Uterus (tissue), 4 donors: ENCODE measurements at places on chromosomes 6 and 20. TPM values are rescaled to one million over a fixed set of nuclear protein-coding genes. Genes with fewer than 3 reads are reported as not detected.

RBPJL gene
- total RNA-seq: not detected

GSTA1 gene
- total RNA-seq: not detected

DNA sequence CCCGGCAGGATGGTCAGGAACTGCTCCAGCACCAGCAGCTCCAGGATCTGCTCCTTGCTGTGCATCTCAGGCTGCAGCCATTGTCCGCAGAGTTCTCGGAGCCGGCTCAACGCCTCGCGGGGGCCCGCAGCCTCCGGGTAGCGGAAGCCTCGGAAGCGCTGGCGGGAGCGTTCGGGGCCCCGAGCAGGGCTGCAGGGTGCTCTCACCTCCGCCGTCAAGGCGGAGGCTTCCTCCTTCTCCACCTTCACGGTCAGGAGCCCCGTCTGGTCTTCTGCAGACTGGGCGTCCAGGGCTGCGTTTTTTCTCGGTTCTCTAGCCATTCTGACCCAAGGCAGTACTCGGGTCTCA, 434 bp downstream of the ZKSCAN4 start:
- H3K27me3 ChIP-seq: no peaks in the 10 kb centered on the region
- H3K27ac ChIP-seq: peak overlapping the region; percentile 48
- H3K4me1 ChIP-seq: no peaks in the 10 kb centered on the region
- no peaks in the 10 kb centered on the region for H3K36me3 ChIP-seq
- DNase-seq: no peak

DNA sequence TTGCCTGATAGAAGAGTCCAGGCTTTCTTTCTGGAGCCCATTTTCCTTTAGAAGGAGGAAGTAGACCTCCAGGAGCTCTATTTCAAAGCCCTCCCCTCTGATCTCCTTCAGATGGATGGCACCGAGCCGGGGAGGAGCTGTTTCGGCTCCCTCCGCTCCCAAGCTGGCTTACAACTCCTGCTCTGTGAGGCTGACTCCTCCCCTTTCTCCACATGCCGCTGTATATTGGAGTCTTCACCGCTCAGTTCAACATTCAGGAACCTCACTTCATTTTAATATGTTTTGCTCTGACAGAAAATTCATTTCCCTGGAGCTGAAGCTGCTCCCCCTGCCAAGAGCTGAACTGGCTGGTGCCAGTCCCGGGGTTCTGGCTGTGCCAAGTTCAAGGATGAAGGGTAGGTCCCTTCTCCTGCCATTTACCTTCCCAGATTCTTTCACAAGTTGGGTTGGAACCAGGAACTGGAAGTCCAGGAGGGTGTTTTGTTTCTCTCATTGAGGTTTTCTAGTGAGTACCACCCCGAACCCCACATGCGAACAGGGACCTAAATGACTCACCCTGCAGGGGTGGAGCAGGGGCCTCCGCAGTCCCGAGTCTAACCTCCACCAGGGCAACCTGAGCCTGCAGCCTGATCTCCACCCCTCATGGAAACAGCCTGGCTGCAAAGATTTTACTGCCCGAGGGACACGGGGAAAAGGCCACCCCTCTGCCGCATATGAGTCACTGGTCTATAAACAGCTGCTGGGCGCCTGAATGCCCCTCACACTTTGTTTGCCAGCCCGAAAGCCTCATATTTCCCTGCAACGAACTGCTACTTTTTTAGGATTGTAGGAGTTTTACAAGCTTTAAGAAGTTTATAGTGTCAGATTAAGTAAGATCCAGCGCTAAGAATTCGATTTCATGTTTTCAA, 68.6 kb upstream of the FOXA2 start:
- no peaks in the 10 kb centered on the region for H3K36me3 ChIP-seq
- no peak overlapping the region for H3K27ac ChIP-seq
- H3K4me1 ChIP-seq: no peaks in the 10 kb centered on the region

DNA sequence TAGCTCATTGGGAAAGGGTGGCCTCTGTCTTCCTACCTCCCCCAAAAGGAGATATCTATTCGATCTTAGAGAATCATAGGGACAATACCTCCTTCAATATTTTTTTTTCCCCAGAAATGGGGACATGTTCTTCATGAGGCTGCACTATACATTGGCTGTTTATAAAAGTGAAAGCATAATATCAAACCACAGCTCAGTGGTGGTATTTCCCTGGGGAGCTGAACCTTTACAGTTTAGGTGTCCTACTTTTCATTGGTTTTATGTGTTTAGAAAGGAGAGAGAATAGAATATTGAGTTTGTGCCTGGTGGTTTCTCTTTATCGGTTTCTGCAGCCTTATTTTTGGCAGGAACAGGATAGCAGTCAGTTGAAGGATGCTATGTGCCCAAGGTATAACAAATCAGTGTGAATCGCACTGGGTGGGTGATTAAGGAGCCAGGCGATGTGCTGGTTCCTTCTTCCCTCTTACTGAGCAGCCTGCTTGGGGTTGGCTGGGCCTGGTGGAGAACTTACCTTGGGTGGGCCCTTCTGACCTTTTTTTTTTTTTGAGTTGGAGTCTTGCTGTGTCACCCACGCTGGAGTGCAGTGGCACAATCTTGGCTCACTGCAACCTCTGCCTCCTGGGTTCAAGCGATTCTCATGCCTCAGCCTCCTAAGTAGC, 25.2 kb downstream of the UST start:
- no peak for DNase-seq
- no peak overlapping the region for H3K27ac ChIP-seq
- no peak overlapping the region for H3K4me3 ChIP-seq

DNA sequence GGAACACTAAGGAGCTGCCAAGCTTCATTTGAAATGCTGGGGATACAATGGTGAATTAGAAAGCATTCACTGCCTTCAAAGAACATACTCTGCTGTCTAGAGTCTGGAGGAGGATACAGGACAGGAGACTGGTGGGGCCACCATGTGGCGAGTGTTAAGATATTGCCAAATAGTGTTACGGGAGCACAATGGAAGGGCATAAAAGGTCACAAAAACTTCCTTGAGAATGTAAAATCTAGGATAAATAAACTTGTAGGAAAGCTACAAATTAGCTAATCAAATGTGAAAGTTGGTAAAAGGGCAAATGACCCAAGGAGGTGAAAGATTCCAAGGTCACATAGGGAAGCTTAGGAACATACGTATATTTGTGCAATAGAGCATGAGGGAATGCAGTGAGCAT, 271.7 kb downstream of the RFPL4B start:
- no peaks in the 10 kb centered on the region for H3K27me3 ChIP-seq
- H3K27ac ChIP-seq: no peak overlapping the region
- DNase-seq: no peak
- H3K4me3 ChIP-seq: no peak overlapping the region

GRCh38 chr6:130307752-130308361, 58.0 kb upstream of the TMEM200A start:
- no peak for DNase-seq
- no peaks in the 10 kb centered on the region for H3K27me3 ChIP-seq
- no peak overlapping the region for H3K4me3 ChIP-seq
- H3K27ac ChIP-seq: no peak overlapping the region
- H3K4me1 ChIP-seq: no peaks in the 10 kb centered on the region

GRCh38 chr6:101716810-101717209, 323.3 kb downstream of the GRIK2 start:
- no peaks in the 10 kb centered on the region for H3K36me3 ChIP-seq
- DNase-seq: no peak
- no peak overlapping the region for H3K4me3 ChIP-seq
- no peak overlapping the region for H3K27ac ChIP-seq
- no peaks in the 10 kb centered on the region for H3K4me1 ChIP-seq
- H3K27me3 ChIP-seq: no peaks in the 10 kb centered on the region

- DNase-seq: no peak
- no peak overlapping the region for H3K27ac ChIP-seq
- H3K27me3 ChIP-seq: no peaks in the 10 kb centered on the region
- H3K4me3 ChIP-seq: no peak overlapping the region
These were observed 11.6 kb downstream of the DUSP15 start for GRCh38 chr20:31858760-31859083.

DNA sequence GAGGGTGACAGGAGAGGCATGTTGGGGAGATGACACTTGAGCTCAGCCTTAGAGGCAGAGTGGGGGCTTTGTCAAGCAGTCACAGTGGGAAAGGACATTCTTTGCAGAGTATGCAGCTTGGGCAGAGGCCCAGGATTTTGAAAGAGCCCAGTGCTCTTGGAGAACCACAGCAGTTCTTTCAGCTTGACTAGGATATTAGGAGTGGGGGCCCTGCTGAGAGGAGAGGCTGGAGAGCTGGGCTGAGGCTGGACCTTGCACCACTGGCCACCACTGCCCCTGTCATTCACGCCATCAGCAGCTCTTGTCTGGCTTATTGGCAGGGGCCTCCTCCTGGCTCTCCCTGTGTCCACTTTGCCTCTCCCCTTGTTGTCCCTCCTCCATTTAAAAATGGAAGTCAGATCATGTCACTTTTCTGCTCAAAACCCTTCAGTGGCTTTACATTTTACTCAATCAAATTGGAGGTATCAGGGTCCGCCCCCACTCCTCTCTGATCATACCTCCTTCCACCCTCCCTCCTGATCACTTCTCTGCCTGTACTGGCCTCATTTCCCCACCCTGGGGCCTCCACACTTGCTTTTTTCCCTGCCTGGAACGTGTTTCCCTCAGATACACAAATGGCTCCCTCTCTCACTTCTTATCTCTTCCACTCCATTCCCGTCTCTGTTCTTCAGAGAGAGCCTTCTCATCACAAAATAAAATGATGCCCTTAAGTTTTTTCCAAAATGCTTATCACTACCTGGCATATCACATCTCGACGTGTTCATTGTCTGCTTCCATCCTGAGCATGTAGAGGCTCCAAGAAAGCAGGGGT, 10.5 kb downstream of the MANBAL start:
- H3K27me3 ChIP-seq: no peaks in the 10 kb centered on the region
- no peak overlapping the region for H3K4me3 ChIP-seq
- peaks cover 11% of the 10 kb centered on the region for H3K4me1 ChIP-seq
- DNase-seq: no peak

DNA sequence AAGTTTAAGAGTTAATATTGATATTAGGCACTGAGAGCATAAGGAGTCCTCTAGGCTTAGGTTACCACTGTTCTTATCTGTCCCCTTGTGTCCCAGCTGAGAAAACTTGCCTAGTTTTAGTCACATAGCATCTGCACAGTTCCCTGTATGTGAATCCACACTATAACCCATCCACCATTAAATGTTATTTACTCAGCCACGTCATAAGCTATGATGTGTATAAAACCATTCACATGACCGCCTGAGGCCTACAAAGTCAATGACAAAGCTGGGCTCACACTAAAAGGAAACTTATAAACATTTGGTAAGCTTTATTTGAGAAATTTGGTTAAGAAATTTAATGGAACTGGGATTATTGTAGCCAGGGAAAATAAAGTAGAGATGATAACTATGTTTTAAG, 59.2 kb upstream of the TFAP2D start:
- DNase-seq: no peak
- no peaks in the 10 kb centered on the region for H3K4me1 ChIP-seq
- H3K27ac ChIP-seq: no peak overlapping the region
- H3K36me3 ChIP-seq: no peaks in the 10 kb centered on the region

GRCh38 chr20:9686455-9686854, 152.4 kb downstream of the PAK5 start:
- no peak overlapping the region for H3K4me3 ChIP-seq
- DNase-seq: no peak
- H3K27me3 ChIP-seq: no peaks in the 10 kb centered on the region
- no peaks in the 10 kb centered on the region for H3K4me1 ChIP-seq
- H3K36me3 ChIP-seq: no peaks in the 10 kb centered on the region

DNA sequence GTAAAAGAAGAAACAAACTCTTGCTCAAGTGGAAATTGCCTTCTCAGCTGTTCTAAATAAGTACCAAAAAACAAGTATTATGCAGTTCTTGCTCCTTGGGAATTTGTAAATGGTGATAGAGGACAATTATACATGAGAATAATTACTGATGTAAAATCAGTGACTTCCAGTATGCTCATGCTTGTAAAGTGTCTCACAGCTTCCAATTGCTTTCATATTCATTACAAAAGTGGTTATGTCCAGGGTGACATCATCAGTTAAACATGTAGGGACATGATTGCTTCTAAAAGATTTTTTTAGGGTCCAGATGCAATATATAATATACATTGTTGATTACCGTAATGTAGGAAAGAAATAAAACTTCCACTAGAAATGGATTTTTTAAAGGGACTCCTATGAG, 122.8 kb upstream of the B3GAT2 start:
- DNase-seq: no peak
- H3K4me1 ChIP-seq: peaks cover 4% of the 10 kb centered on the region
- no peak overlapping the region for H3K4me3 ChIP-seq
- H3K27ac ChIP-seq: no peak overlapping the region
- no peaks in the 10 kb centered on the region for H3K27me3 ChIP-seq
